Type B pancreatic cell (in vitro differentiated cells): ENCODE measurements at places on chromosomes 4 and X.
A peak's percentile ranks its signal among the peaks of the same experiment; 100 is the strongest.

- no peak for DNase-seq
Measured at GRCh38 chrX:2484721-2485648, 15.8 kb downstream of the DHRSX start.

- DNase-seq, result no peak
Measured at GRCh38 chr4:109576462-109576861, 16.4 kb downstream of the MCUB start.

GRCh38 chrX:147803948-147804347 is 107.8 kb upstream of the FMR1 start:
- no peak for DNase-seq

DNA sequence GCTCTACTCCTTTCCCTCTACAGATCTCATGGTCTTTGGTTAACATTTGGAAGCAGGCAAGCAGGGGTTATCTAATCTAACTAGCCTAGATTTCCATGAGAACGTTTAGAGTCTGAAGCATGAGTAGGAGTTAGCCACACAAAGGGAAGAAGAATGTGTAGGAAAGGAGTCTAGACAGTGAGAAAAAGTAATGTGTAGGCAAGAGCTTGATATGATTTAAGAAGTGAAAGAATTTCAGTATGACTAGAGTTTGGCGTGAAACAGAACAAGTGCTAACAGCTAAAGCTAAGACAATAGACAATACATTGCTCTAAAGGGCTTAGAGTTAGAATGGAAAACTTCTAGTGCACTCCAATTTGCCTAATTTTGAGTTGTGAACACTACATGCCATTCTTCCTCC is 10.8 kb downstream of the CXCL8 start:
- DNase-seq, result no peak

- no peak for DNase-seq
Measured at GRCh38 chrX:30812326-30812725, 76.7 kb downstream of the TAB3 start.

- DNase-seq, result no peak
Measured at GRCh38 chrX:70196961-70197720, 19.9 kb downstream of the DGAT2L6 start.

DNA sequence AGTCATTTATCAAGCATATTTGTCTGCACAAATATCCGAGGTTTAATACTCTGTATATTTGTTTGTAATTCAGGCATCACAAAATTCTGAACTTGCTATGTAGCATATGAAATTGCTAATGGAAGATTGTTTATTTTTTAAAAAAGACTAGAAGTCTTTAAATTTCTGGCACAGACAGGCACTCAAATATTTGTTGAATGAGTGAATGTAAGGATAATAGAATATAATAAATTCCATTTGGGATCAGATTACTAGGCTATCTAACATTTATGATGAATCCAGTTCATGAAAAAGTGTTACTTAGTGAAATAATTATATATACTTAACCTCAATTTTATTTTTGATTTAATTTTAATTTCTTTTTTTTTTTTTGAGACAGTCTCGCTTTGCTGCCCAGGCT is 30.4 kb upstream of the TEC start:
- no peak for DNase-seq

- peak; percentile 88 for DNase-seq
Measured at GRCh38 chr4:80202190-80202711, 4.9 kb downstream of the PRDM8 start.

- no peak for DNase-seq
Measured at GRCh38 chr4:138487670-138488069, 245.5 kb upstream of the SLC7A11 start.

- no peak for DNase-seq
Measured at GRCh38 chr4:94934201-94934600, 176.4 kb downstream of the BMPR1B start.

GRCh38 chr4:39822662-39823061 is 124.7 kb downstream of the UBE2K start:
- DNase-seq, result no peak

DNA sequence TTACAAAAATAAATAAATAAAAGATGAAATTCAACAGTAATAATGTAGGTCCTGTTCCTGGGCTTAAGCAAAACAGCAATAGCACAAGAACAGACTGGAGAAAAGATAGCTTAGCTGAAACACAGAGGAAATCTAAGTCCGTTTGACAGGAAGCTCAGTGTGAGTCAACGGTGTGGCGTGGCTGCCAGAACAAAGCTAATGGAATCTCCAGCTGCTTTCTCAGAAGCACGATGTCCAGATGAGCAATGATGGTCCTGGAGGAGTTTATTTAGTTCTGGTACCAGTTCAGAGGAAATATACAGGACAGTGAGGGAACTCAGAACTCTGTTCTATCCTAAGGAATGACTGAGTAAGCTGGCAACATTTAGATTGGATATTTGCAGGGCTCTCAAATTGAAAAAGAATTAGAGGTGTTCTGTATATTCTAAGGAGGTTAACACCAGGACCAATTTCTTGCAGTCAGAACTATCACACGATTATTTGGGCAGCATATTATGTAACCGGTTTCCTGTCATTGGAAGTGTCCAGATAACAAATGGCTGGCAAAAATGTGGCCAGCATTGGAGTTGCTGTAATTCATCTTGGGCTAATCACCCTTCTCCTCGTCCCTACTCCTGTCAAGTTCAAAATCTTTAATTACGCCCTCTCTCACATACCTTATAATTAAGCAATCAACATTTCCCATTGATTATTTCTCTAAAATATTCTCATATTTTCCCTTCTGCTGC is 12.7 kb downstream of the GAB3 start:
- no peak for DNase-seq

DNA sequence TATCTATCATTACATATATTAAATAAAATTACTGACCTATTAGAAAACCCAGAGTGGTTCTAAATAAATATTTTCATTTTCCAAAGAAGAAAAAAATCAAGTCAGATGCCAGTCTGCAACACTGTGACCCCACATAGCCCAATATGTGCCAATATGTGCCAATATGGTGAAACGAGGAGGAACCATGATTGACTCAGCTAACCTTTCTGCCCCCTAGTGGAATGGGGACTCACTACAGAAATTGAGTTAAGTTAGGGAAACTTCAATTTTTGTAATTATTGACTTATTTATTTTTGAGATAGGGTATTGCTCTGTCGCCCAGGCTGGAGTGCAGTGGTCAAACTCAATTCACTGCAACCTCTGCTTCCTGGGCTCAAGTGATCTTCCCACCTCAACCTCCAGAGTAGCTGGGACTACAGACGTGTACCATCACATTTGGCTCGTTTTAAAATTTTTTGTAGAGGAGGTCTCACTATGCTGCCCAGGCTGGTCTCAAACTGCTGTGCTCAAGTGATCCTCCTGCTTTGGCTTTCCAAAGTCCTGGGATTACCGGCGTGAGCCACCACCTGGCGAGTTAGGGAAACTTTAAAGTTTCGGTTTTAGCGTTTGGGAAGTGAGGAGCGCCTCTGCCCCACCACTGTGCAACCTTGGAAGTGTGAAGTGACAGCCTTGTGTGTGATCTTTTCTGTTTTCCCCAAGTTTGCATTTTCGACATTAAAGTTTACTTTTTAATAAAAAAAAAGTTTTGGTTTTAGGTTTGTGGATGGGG is 116.8 kb upstream of the SHISA3 start:
- DNase-seq, result no peak

DNA sequence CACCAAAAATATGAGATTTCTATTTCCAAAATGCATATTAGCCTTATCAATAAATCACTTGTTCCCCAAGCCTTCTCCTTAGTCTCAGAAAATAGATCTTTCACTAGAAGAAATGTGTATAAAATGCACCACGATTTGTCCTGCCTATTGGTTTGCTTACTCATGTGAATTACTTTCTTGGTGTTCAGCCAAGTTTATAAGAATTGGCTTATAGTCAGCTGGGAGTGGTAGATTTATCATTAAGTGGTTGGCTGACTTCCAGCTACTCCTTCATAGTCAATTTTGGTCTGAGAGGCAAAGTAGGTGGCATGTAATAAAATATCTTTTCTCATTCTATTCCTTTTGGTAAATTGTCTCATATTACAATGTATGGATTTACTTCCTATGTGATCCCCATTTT is 1.3 kb downstream of the SULT1E1 start:
- no peak for DNase-seq

- no peak for DNase-seq
Measured at GRCh38 chr4:75048208-75048879, 115.4 kb downstream of the PARM1 start.

- no peak for DNase-seq
Measured at GRCh38 chrX:140391313-140391712, 113.6 kb downstream of the SOX3 start.

DNA sequence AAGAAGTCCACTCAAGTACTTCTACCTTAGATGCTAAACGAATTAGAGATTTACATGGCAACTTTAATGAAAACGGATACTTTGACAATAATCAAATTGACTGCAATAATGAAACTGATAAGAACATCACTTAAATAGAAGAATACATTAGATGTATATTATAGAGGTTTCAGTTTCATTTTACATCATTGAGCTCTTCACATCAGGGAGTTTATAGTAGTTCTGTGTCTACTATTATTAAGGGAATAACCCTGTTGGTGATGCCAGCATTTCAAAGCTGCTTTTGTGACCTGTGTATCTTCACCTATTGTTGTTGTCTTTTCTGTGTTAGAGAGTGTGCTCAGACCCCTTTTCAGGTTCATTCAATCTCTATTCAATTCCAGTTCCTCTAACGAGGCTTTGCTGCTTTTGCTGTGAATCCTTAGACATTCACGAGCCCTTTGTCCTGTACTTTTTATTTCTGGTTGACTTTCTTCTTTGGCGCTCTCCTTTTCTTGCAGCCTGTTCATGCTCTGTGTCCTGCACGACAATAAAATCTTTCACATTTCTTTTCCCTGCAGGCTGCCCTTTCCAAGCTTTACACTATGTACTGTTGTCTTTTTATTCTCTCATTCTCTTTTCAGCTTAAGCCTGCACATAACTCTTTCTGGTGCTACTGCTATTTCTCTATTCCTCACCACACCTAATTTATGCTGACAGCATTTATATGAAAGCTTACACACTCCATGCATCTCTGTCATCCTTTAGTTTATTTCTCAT is 232.1 kb downstream of the CPE start:
- DNase-seq, result no peak

DNA sequence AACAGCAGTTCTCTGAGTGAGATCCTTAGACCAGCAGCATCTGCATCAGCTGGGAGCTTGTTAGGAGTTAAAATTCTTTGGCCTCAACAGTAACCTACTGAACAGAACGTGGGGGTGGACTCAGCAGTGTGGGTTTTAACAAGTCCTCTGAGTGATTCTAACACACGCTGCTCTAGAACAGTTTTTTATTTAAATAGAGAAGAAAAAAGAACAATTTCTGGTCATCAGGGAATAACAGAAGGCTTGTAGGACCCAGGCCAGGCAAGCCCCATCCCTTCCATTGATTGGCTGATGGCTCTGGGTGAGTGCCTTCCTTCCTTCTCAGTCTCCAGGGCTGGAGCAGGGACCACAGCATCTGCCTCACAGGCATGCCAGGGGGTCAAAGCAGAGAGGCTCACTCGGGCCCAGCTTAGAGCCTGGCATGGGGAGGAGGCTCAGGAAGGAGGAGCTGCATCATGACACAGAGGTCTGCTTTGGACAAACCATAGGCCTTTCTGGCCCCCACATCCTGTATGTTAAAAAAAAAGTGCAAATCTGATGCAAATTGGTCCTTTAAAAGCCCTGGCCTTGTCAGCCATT is 56.7 kb downstream of the JAKMIP1 start:
- no peak for DNase-seq

GRCh38 chr4:2074588-2074987 is 15.5 kb downstream of the NAT8L start:
- no peak for DNase-seq

DNA sequence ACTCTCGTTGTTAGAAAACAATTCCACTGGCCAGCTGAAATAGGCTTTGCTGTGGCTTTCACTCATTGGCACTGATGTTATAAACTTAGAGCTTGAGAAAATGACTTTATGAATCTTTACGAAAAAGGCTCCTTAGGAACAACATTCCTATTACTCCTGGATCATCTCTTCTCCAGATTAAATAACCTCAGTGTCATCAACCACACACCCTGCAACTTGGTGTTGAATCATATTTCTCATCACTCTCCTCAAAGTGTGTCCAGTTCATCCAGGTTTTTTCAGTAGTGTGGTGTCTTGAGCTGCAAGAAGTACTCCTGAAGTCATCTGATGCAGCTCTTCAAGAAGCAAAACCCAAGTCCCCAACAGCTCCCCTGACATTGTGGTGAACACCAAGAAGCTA is 28.1 kb upstream of the ANOS1 start:
- DNase-seq, result no peak

DNA sequence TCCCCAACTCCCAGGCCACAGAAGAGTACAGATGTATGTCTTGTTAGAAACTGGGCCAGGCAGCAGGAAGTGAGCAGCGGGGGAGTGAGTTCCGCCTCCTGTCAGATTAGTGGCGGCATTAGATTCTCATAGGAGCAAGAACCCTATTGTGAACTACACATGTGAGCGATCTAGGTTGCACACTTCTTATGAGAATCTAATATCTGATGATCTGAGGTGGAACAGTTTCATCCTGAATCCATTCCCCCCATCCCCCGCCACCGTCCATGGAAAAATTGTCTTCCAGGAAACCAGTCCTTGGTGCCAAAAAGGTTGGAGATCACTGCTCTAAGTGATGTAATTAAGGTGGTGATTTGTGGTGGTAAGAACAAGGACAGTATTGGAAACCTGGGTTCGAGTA is 24.5 kb upstream of the NEXMIF start:
- no peak for DNase-seq

DNA sequence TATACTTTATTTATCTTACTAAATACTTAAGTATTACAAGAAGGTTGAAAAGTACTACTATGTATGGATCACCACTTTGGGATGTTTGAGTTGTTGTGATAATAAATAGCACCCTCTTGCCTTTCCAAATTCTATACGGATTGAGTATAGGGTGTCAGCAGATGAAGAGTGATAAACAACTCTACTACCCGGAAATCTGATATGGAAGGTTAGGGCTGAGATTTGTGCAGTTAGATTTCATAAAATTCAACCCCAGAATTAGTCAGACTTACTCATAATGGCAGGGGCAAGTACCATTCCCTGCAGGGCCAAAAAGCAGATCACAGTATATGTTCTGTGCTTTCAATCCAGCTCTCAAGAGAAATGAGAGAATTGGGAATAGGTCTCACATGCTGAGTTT is 1008.9 kb upstream of the PCDH7 start:
- DNase-seq, result no peak

DNA sequence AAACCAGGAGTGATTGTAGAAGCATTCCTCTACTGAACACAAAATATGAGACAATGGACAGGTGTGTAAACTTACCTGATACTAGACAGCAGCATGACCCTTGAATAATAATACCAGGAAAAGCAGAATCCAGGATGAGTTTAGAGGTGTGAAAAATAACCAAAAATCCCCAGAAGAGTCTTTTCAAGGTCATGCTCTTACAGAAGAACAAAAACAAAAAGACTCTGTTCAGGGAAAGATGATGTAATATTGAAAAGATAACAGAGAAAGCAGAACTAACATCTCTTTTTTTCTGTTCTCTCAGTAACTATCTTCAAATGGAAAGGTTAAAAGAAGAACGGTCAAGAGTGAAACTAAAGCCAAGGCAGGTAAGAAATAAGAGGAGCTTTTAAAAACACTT is 14.0 kb upstream of the ARHGAP10 start:
- no peak for DNase-seq
